ENCODE measurements at places on chromosomes 3 and 15. TPM values are rescaled to one million over a fixed set of nuclear protein-coding genes. Genes with fewer than 3 reads are reported as not detected.
A peak's percentile ranks its signal among the peaks of the same experiment; 100 is the strongest.

DNA sequence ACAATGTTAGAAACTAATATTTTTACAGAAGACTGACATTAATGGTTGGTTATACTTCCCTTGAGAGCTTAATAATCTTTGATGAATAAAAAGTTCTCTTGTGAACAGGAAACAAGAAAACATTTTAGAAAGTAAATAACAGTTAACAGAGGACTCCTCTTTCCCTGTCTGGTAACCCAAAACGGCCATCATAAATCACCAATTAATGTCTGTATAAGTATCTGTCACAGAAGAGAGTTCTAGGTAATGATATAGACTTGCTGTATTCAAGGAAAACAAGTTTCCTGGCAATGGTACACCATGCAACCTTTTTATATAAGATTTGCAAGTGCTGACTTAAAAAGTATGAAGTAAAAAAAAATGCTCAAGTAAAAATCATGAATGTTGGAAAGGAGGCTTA, 426.7 kb downstream of the SOX2 start:
- DNase-seq, result no peak

DNA sequence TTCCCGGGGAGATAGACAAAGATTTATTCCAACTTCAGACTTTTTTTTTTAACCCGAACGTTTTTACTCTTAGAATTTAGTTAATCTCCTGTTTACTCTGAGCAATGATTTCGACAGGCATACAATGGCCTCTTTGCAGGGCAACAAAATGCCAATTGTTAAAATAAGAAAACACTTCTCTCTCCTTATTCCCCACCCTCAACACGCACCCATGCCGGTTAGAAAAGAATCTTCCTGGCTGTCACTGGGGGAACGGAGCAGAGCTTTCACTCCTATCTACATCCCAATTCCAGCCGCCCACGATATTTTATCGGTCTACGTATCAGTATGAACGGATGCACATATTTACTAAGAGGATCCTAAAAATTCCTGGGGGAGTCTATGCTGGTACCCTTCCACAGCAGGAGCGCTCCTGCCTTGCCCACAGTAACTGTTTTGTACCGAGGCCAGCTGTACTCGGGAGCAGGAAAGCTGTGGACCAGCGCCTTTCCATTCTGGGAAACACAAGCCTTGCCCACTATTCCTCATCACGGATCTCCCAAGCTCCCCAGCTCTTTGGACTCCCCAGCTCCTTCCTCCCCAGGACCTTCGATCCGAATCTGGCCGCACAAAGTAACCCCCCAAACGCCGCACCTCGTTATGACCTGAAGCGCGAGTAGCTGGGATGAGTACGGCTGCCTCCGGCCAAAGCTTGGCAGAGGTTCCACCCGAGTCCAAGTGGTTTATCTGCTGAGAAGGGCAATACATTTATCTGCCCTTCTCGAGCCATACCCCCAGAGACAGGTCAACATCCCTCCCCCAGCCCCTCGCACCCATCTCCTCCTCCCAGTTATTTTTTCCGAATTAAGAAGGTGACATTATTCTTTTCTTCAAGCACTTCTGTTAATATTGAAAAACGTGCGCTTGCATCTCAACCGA, 2.2 kb upstream of the FOXB1 start:
- DNase-seq, result peak; percentile 41

DNA sequence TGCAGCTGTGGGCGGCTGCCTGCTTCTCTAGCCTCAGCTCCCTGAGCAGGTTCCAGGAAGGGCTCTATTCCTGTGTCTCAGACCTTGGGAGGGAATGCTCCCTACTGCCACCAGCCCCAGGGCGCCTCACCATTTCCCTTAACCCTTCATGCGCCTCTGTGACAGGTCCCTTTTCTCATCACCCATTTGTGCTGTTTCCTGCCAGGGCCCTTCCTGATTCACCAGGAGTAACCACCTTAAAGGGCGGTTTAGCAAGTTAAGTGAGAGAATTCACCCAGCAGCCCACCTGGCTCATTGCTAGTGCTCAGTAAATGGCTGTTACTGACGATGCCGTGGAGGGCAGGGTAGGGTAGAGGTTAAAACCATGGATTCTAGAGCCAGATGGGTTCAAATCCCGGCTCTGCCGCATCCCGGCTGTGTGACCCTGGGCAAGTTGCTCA, 87.8 kb downstream of the WNT7A start:
- DNase-seq, result no peak

DPH6 gene
- total RNA-seq, result 44.5 TPM
